HS-5 (cell line): ENCODE measurements at places on chromosomes 16 and 17.
A peak's percentile ranks its signal among the peaks of the same experiment; 100 is the strongest.

- no peak for DNase-seq
Measured at GRCh38 chr17:41529491-41529915, 1.4 kb upstream of the KRT19 start.

GRCh38 chr17:2179615-2180295 lies 123.8 kb downstream of the SMG6 start:
- peak; percentile 70 for DNase-seq

DNA sequence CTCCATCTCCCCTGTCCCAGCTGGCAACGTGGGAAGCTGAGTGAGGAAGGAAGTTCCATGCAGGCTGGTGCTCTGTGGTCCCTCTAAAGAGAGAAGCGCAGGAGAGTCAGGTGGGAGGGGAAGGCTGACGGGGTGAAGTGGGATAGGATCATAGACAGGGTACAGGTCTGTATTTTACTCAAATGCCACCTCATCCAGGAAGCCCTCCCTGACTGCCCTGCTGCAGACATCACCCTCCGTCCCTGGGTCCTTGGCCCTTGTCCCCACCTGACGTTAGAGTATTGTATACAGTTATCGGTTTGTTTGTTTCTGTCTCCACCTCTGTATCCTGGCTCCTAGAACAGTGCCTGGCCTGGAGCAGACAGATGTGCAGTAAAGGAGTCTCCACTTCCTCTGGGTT lies 11.7 kb downstream of the CANT1 start:
- DNase-seq: no peak

DNA sequence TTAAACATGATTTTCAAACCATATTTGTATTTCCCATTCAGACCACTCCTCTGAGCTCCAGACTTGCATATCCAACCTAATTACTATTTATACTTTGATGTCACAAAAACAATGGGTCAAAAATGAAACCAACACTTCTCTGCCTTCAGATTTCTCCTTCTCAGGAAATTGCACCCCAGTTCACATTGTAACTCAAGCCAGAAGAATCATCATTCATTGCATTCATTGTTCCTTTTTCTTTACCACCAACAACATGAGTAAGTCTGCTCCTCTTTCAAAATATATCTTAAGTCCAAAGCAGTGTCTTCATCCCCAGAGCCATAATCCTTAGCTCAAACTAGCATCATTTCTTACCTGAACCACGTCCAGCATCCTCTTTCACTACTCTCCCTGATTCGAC lies 2.6 kb upstream of the AKAP1 start:
- DNase-seq: no peak

DNA sequence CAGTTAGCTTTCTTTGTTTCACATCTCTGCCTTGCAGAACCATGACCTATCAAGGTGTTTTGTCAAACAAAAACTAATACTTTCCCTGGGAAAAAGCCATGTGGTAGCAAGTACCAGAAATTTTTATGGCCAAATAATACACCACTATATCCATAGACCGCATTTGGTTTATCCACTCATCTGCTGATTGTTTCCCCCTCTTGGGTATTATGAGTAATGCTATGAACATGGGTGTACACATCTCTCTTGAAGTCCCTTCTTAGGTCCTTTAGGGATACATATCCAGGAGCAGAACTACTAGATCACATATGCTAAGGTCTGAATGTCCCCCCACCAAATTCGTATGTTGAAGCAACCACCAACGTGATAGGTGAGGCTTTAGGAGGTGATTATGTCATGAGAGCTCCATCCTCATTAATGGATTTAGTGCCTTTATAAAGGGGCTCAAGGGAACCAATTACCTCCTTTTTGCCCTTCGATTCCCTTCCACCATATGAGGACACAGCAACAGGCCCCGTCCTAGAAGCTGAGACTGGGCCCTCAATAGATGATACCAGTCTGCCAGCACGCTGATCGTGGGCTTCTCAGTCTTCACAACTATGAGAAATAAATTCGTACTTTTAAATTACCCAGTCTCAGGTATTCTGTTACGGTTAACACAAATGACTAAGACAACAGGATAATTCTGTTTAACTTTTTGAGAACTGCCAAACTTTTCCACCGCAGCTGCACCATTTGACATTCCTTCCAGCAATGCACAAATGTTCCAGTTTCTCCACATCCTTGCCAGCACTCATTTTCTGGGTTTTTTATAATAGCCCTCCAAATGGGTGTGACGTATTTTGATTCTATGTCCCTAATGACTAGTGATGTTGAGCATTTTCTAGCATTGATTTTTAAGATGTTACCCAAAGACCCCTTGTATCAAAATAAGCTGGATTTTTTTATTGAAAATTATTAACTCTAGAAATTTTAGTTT lies 30.0 kb downstream of the SIAH1 start:
- no peak for DNase-seq

DNA sequence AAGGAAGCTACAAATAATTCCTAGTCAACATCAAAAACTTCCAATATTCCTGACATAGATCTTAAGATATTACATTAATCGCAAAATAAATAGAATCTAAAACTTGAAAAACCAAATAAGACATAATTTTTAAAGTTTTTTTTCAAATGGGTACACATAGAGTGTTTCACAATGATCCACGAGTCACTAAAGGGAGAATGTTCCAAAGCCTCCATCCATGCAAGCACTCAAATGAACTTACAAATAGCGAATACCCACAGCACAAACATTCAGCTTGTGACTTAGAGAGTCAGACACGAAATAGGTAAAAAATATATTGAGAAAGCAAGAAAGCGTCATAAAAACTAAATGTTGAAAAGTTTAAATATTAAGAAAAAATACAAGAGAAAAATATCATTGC lies 65.7 kb downstream of the CEP112 start:
- no peak for DNase-seq

DNA sequence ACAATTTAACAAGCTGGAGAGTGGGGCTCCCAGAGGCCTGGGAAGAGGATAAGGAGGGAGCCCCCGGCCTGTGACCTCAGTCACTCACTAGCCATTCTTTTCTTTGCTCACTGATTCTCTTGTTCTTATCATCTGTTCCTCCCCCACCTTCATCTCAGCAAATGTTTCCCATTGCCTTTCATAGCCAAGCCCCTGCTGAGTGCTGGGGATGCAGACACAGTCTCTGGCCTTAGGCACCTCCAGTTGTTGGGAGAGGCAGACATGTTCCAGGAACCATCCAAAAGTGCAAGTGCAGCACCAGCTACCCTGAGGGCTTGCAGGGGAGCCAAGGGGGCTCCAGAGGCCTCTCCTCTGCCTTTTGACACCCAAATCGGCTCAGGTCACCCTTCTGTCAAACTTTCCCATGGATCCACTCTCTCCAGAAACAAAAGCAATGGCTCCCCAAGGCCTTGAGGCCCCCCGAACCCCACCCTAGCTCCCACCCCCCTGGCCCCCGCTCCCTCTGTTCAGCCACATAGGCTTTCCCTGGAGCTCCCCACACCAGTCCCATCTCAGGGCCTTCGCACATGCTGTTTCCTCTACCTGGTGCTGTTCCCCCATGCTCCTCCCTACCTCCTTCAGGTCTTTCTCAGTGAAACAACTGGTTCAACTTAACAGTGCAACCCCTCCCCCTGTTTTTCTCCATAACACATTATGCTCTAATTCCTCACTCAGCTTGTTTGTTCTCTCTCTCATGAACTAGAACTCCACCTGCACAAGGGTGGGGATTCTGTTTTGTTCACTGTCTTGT lies 14.9 kb upstream of the KCNJ12 start:
- no peak for DNase-seq

GRCh38 chr16:69711115-69711740 lies 15.1 kb downstream of the NQO1 start:
- DNase-seq: no peak

- no peak for DNase-seq
Measured at GRCh38 chr16:88633684-88634140, 4.7 kb upstream of the IL17C start.

DNA sequence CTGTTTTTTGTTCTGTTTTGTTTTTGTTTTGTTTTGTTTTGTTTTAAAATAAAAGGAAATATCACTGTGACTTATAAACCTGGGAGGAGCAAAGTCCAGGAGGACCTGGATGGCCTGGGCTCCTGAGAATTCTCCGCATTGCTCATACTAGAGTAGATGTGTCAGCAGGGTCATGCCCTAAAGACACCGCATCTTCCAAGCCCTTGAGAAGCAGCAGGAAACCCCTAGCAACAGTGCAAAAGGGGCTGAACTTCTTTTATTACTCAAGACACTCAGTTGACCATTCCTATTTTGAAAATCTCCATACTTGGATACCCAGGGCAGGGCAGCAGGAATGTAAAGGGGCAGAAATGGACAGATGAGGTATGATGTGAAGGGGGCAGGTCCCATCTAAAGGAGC lies 51.8 kb downstream of the SYT17 start:
- no peak for DNase-seq
